Posterior vena cava (tissue), 2 donors: ENCODE measurements at places on chromosomes 1 and 21. TPM values are rescaled to one million over a fixed set of nuclear protein-coding genes. Genes with fewer than 3 reads are reported as not detected.
A peak's percentile ranks its signal among the peaks of the same experiment; 100 is the strongest.

- no peak for DNase-seq
Observed at GRCh38 chr1:177847843-177848242, 122.0 kb downstream of the SEC16B start.

GRCh38 chr21:42237577-42237976 lies 18.6 kb downstream of the ABCG1 start:
- DNase-seq, result peak; percentile 31

GRCh38 chr1:154193821-154194220 lies 1.9 kb upstream of the TPM3 start:
- no peak for DNase-seq

- DNase-seq, result peak; percentile 66
Observed at GRCh38 chr1:5645135-5645399, 347.2 kb downstream of the NPHP4 start.

DNA sequence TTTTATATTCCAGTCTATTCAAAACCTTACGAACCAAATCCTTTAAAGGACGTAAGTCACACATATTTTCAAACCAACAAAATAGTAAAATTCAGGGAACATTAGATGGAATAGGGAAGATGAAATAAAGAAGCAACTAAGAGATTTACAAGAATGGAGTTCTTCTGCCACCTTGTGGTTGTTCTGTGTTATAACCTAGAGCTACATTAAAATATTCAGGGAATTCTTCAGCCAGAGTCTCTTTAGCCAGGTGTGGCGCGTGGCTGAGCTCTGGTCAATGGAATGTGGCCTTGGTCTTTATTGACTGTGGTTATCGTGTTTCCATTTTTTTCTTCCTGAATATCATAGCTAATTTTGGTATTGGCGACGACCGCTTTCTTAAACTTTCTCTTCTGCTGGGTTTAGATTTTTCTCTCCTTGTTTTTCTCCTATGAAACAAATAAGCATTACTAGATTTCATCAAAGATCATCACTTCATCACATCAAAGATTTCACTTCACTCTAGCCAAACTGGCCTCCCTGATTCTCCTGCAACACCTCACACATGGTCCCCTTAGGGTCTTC lies 221.3 kb downstream of the MRPL39 start:
- DNase-seq, result no peak

GRCh38 chr21:34284666-34285065 lies 79.1 kb upstream of the KCNE2 start:
- no peak for DNase-seq

DNA sequence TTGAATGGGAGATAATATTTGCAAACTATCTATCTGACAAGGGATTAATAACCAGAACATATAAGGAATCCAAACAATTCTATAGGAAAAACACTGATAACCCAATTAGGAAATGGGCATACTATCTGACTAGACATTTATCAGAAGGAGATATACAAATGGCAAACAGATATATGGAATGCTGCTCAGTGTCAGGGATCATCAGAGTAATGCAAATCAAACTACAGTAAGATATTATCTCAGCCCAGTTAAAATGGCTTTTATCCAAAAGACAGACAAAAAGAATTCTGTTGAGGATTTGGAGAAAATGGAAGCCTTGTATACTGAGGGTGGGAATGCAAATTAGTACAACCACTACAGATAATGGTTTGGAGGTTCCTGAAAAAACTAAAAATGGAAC lies 758.0 kb upstream of the B3GALT2 start:
- DNase-seq, result no peak

- no peak for DNase-seq
Observed at GRCh38 chr1:212281590-212281989, 3.6 kb upstream of the PPP2R5A start.

- no peak for DNase-seq
Observed at GRCh38 chr1:93821423-93822144, 57.4 kb downstream of the DNTTIP2 start.

- DNase-seq, result no peak
Observed at GRCh38 chr1:17948594-17948993, 159.0 kb upstream of the IGSF21 start.

DNA sequence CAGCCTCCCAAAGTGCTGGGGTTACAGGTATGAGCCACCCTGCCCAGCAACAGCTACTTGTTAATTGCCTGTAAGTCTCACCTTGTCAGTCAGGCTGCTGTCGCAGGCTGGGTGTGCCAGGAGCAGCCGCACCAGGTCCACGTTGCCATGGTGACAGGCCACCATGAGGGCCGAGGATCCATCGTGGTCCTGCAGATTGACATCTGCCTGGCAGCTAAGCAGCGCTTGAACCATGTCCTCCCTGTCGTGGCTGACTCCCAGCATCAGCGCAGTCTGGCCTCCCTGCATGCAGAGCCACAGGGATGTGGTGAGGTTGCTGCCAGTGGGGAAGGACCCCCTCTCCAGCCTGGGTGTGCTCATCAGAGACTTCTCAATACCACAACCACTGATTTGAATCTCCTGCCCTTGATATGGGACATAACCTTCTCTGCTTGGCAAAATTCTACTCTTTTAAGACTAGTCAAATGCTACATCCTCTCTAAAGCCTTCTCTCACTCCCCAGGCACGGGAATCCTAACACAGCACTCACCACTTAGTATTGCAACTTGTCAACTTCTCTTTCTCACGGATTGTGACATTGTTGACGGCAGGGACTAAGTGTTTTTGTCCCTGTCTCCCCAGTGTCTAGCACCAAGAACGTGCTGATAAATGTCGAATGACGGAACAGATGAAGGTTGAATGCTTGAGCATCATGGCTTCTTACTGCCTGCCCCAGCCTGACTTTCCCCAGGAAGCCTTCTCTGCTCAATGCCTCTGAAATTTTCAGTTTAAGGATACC lies 52.9 kb downstream of the L1TD1 start:
- no peak for DNase-seq

DNA sequence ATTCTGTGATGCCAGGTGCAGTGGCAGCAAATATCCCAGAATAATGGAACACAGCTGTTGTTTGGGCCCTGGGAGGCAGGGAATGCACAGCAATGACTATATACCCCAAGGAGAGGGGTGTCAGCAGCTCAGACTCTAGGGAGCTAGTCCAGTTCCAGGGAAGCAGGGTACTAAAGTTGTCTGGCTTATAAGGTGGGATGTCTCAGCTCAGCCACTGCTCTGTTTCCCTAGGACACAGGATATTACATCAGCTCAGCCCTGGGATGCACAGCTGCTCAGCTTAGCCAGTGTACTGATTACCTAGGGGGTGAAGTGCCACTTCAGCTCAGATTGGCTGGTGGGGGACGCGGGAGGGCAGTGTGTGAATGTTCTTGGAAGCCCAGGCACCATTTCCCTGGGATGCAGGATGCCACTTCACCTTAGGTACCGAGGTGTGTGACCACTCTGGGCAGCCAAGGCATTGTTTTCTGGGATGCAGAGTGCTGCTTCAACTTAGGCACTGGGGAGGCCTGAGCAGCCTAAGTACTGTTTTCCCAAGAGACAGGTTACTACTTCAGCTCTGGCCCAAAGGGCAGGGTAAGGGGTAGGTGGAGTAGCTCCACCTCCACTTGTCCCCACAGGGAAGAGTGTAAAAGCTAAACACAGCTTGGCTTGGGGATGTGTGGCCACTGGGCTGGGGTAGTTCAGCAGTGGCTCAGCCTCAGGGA lies 59.4 kb downstream of the DIPK1A start:
- DNase-seq, result no peak

GRCh38 chr21:37373539-37373938 lies 7.0 kb downstream of the DYRK1A start:
- no peak for DNase-seq

- DNase-seq, result no peak
Observed at GRCh38 chr1:62852253-62852652, 68.3 kb downstream of the ATG4C start.

DNA sequence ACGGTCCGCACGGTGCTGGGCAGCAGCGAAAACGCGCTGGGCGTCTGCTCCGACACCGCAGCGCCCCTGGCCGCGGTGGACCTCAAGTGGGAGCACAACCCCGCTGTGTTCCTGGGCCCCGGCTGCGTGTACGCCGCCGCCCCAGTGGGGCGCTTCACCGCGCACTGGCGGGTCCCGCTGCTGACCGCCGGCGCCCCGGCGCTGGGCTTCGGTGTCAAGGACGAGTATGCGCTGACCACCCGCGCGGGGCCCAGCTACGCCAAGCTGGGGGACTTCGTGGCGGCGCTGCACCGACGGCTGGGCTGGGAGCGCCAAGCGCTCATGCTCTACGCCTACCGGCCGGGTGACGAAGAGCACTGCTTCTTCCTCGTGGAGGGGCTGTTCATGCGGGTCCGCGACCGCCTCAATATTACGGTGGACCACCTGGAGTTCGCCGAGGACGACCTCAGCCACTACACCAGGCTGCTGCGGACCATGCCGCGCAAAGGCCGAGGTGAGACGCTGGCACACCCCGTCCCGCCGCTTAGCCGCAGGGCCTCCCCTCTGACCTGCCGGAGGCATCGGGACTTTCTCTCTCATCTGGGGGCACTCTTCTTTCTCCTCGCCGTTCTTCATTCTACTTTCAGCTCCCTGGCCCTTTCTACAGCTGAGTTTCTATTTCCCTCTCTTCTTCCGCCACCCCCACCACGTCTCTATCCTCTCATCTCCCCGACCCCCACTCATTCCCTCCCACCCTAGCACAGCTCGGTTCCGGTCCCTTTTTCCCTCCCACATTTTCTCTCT lies 1.0 kb downstream of the NPR1 start:
- DNase-seq, result no peak

- no peak for DNase-seq
Observed at GRCh38 chr1:99777752-99778151, 11.3 kb upstream of the FRRS1 start.

DNA sequence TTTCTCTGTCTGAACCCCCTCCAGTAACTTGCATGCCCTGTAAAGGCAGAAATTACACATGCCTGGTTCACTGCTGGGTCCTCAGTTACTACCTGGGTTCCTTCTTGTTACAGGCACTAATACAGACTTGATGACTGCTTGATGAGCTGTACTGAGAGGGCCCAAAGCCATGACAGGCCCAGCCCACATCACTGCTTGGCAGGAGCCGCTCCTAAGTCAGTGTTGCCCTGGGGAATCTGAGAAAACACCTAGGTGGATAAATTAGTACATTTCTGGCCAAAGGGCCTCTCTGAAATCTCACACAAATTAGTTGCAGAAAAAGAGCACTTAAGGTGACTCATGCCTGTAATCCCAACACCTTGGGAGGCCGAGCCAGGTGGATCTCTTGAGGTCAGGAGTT lies 37.8 kb upstream of the IRF2BP2 start:
- no peak for DNase-seq

The ETNK2 gene
- total RNA-seq, result 7.4 TPM

The RGSL1 gene
- not detected for total RNA-seq

The CD247 gene
- total RNA-seq, result 1.3 TPM
